Dermis microvascular lymphatic vessel endothelial cell (primary cell): ENCODE measurements at places on chromosomes 4 and X. TPM values are rescaled to one million over a fixed set of nuclear protein-coding genes. Genes with fewer than 3 reads are reported as not detected.

Gene CT55
- total RNA-seq: under 0.01 TPM in 1 of 2 replicates, not detected in the other

Gene ADGRL3
- under 0.01 and 0.13 TPM in 2 replicates for total RNA-seq

Gene PWWP3B
- total RNA-seq: not detected in 2 replicates

Gene MAGEA2B
- total RNA-seq: not detected in 2 replicates

Gene ACOT9
- 66.4 and 70.7 TPM in 2 replicates for total RNA-seq
